ENCODE measurements at places on chromosomes 6 and 20.
A peak's percentile ranks its signal among the peaks of the same experiment; 100 is the strongest.

DNA sequence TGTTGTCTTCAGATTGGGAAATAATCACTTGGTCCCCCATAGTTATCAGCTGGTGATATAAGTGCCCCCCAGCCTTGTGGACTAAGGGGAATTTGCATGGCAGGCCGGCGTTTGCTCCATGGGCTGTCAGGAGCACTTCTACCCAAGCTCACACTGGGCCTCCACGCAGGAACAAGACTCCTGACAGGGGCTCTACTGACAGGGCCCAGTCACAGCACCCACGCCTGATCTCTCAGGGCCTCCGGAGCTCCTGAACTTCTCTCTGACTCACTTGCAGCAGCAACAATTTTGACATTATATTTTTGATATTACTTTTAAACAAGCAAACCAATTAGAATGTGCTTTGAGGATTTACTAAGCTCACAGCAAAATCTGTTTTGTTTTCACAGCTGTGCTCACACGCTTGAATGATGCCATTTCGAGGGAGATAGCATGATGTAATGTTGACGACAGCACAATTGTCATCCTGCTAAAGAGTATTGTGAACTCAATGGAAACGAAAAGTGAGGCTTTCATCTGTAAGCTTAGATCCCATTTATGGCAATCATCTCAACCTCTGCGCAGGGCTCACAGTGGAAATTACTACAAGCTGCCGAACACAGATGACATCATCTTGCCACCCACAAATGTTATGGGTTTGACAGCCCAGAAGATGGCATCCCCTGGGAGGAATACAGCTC is 28.7 kb upstream of the TXNDC5 start:
- DNase-seq: no peak

DNA sequence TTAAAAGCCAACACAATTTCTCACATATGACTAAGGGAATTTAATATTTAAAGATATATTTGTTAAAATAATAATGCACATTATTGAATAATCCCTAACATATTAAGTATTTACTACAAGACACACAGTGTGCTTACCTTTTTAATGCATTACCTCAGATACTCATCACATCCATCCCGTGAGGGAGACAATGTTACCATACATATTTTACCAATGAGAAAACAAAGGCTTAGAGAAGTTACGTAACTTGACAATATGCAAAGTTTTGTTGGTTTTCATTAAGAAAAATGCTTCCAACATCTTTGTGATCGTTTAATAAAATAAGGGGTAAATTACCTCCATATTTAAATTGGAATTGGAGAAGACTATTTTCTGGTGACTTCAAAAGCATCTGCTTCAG is 4.3 kb downstream of the IFNGR1 start:
- DNase-seq: no peak

- peak; percentile 74 for DNase-seq
Measured at GRCh38 chr20:63635431-63636141, 8.7 kb upstream of the GMEB2 start.

DNA sequence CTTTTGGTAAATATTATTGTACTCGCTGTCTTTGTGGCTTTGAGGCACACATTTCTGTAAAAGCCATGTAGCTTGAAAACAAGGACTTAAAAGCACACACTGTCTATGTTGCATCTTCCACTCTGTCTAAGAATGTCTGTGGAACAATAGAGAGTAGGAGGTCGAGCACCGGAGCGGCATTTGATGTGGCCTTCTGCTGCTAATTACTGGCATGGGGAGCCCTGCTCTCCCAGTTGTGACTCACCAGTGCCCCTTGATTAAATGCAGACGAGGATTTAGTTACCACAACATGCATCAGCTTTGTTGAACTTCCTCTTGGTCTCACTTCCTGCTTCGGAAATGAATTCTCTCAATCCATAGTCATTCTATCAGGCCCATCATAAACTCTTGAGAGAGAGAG is 680.7 kb upstream of the SLC35B3 start:
- DNase-seq: no peak

- no peak for DNase-seq
Measured at GRCh38 chr6:96777113-96777512, 60.2 kb downstream of the GPR63 start.

GRCh38 chr6:38169977-38170526 is 350.5 kb downstream of the ZFAND3 start:
- DNase-seq: no peak

DNA sequence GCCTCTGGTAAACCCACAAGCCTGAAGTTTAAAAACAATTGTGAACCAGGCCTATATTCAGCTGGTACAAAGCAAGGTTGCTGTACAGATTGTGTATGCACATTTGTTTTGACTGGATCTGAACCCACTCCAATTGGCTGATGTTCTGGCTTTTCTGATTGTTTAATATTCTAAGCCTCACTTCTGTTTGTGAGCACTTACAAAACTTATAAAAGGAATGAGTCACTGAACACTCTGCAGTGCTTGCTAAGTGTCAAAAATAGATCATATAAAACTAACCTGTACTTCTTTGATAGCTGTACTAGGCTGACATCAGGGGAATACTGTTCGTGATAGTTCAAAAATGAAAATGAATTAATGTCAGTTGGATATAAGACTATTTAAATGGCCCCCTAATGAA is 12.1 kb downstream of the COL21A1 start:
- no peak for DNase-seq

DNA sequence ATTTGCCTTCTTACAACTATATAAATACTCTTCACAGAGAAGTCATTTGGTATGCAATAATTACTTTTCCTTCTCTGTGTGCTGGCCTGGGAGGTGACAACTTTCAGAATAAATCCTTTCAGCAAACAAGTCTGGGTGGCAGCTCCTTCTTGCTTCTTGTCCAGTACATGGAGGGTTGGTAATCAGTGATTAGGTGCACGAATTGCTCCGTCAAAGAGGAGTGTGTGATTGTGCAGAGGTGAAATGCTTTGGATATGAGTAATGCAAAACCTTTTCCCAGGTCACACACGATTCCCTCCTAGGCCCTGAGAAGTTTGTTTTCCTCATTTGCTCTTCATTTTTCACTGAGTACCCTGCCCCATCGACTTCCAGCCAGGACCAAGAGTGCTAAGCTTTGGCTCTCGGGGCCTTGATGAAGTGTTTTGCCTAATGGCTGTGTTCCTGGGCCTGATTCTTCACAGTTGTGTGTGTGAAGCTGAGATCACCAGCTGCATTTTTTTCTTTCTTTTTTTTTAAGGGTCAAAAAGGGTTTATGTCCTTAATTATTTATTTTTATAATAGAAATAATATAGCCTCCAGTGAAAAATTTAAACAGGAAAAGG is 216.5 kb downstream of the ZMYND8 start:
- DNase-seq: no peak

GRCh38 chr20:63570281-63571086 is 3.6 kb downstream of the HELZ2 start:
- DNase-seq: no peak

All from effector CD4-positive, alpha-beta T cell (primary cell).